ENCODE measurements at places on chromosomes 2 and 18. TPM values are rescaled to one million over a fixed set of nuclear protein-coding genes. Genes with fewer than 3 reads are reported as not detected.

Gene DYNAP
- total RNA-seq, result not detected

Gene HOXD13
- 4.9 TPM for total RNA-seq

Gene LBX2
- total RNA-seq, result not detected

Gene ZC3H6
- 41.0 TPM for total RNA-seq

Gene CCDC195
- not detected for total RNA-seq

Gene IL1B
- total RNA-seq, result not detected

Gene NEDD4L
- 24.5 TPM for total RNA-seq

Gene DSEL
- total RNA-seq, result 11.6 TPM
